ENCODE measurements at places on chromosomes 7 and 10.
A peak's percentile ranks its signal among the peaks of the same experiment; 100 is the strongest.

DNA sequence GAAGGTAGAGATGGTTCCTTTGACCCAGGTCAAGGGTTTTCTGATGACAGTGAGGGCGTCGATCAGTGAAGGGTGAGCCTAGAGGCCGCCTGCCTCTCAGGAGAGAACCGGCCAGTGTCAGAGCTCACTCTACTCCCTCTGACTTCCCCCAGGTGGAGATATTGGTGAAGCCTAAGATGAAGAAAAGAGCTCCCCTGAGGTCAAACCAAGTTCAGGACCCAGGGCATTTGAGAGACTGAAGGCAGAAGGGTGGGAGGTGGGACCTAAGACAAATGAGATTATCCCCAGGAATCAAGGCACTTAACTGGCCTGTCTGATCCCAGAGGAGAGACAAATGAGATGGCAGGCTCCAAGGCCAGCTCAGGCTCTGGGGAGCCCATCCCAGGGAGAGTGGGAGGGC, 104.7 kb downstream of the CDH23 start:
- no peak for DNase-seq

DNA sequence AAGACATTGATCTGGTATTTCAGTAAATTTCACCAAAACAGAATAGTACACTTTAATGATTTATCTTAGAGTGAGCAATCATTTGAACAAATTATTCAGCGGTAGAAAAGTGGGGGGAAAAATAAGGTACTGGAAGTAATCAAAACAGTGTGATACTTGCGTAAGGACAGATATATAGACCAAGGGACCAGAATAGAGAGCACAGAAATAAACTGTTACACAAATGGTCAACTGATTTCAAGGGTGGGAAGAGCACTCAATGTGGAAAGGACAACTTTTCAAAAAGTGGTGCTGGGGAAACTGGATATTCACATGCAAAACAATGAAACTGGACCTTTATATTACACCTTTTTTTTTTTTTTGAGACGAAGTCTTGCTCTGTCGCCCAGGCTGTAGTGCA, 119.9 kb downstream of the NRBF2 start:
- DNase-seq: no peak

DNA sequence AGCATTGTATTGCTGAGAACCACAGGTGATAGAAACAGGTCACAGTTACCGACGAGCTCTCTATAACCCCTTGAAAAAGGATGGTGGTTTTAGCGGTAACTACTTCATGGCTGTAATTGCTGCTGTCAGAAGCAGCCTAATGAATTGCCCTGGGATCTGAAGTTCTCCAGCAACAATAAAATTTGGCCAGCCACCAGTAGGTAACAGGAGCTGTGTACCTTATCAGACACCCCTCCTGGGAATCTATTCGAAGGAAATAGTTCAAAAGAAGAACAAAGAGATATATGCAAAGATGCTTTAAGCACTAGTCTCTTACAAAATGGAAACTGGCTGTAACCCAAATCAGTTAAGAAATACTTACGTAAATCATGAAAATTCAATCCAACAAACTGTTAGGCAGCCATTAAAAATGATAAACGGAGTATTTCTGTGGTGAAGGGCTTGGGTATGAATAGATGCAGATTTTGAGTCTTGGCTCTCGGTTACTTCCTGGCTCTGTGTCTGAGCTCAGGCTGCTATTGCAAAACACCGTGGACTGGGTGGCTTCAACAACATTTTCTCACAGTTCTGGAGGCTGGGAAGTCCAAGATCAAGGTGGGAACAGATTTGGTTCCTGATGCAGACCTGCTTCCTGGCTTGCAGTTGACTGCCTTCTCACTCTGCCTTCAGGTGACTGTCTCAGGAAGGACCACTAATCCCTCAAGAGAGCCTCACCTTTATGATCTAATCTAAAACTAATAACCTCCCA, 1.6 kb downstream of the MSRB2 start:
- DNase-seq: no peak

GRCh38 chr10:44053391-44053790, 331.5 kb downstream of the CXCL12 start:
- DNase-seq: no peak

DNA sequence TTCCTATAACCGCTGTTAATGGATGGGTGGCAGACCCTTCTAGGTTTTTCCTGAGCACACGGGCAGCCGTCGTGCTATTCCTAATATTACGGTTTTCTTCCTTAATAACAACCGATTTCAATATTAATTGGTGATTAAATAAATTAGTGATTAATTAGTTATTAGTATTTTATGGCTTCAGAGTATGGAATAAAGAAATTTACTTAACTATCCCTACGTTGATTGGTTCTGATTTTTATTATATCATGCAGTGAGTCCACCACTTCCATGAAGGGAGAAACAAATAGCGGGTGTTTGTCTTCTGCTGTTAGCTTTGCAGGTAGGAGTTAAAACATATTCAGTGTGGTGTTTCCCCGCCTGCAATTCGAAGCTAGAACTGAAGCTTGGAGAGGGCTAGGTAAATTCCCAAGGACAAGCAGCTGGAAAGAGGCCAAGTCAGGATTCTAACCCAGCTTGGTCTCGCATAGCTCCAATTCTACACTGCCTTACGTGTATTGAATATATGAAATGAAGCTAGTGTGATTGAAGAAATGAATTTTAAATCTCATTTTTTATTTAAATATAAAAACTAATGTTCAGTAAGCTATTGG, 928 bp upstream of the CSTF2T start:
- no peak for DNase-seq

DNA sequence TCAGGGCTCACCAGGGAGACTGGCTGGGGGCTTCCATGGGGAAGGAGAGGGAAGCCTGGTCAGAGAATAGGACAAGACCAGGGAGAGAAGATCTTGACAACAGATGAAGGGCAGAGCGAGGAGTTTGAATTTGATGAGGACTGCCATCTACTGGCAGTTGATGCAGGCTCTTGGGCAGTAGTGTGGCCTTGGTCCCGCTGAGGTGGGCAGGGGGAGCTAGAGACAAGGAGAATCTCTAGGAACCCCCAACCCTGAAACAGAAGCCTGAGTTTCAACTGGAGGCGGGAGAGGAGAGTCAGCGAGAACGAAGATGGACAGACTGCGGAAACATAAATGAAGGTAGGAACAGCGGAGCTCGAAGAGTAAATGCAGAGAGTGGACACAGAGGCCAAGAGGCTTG, 81.0 kb downstream of the PPP1R3C start:
- peak; percentile 38 for DNase-seq

- no peak for DNase-seq
Measured at GRCh38 chr10:96688789-96689188, 31.5 kb downstream of the PIK3AP1 start.

DNA sequence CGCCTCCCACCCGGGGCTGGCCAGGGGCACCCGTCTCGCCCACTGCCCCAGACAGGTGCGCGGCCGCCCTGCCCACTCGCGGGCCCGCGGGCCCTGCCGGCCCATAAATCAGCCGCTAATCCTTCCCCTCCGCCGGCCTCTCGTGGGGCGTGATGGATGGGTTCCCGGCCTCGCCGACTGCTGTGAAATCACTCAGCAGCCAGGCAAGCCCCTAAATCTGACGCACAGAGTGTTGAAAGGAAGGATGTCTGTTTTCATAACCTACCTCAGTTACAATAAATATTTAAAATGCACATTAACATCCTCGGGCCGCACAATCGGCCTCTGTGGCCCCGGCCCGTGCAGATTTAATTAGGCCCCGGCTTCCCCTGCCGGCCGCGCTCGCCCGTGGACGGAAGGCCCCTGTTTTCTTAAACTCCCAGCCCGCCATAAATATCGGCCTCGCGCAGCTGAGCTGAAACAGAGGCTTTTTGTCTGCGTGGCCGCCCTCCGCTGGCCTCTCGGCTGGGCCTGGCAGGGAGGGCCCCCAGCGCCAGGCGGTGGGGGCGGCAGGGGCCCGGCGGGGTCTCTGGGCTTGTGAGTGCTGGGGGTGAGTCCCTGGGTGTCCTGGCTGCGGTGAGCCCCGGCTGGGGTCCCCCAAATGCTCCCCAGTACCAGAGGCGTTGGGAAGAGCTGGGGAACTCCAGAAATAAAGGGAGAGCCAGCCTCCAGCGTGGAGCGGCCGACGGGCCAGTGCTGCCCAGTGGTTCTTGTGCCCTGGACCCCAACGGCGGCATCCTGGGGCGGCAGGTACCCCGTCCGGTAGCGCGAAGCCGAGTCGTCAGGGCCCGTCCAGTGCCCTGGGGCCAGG, 90.7 kb downstream of the UNCX start:
- no peak for DNase-seq

- no peak for DNase-seq
Measured at GRCh38 chr10:126609566-126609965, 60.9 kb downstream of the C10orf90 start.

DNA sequence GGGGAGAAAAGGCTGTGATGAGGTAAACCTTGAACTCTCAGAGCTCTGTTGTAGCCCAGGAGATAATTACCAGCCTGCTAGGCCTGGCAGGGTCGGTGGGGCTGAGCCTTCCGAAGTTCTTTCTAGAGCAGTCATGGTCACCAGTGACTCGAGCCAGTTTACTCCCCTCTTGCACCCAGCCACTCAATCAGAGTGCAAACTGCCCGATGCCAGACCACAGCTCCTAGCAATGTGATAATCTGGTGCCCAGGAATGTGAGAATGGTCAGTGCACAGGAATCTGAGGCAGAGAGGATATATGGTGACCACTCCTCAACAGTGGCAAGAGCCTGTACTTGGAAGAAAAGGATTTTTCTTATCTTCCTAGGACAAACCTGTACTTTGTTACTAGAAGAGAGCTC, 46.4 kb upstream of the KMT2E start:
- DNase-seq: no peak

DNA sequence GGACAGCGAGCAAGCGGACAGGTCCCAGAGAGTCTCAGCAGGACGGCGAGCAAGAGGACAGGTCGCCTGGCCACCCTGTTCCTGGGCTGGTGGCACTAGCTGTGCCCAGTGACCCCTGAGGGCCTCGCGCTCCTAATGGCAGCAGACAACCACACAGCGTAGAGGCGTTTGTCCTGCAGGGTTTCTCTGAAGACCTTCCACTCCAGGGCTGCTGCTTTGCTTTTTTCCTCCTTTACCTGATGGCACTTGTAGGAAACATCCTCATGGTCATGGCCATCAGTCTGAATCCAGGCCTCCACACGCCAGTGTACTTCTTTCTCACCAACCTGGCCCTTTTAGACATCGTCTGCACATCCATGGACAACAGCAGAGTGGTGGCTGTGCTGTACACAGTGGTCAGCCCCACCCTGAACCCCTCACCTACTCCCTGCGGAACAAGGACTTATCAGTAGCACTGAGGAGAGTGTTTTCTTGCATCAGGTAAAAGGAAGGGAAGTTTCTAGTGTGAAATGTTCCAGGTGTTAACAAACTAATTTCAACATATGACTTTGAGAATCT, 27.4 kb downstream of the SCART1 start:
- DNase-seq: no peak

DNA sequence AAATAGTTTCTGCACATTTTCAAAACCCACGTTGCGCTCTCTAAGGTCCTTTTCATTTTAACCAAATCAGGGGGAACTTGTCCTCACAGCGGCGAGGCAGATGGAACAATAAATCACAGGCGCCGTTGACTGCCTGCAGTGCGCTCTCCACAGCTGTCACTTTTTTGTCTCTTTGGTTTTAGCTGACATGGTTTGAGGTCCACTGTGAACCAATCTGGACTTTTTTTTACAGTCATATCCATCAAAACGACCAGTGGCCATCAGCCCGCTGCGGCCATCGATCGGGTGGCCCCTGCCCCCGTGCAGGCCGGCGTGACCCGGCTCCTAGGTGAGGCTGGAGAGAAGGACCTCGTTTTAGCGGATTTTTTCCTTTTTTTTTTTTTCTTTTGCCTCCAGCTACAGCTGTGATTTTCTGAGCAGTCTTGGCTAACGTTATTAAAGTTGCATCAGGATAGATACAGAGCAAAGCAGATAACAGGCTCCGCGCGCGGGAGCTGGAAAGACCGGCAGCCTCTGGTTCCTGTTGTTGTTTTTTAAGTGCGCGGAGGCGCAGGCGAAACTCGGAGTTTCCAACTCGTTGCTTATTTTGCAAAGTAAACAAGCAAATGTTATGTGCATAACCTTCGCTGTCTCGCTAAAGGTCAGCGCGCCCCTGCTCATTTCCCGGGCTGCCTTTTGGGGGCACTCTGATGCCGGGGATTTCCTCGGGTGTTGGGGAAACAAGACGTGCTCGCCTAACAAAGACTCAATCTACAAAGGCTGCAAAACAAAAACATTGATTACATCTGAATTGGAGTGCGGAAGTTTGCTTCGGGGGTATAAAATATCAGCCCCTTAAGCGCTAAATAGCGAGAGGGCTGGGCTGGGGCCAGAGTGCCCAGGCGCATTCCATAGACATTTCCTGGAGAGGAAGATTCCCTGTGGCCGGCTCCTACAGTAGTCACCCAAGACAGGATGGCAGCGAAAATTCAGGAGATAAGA, 414.8 kb upstream of the MKI67 start:
- no peak for DNase-seq

GRCh38 chr7:94031865-94032264, 27.7 kb upstream of the BET1 start:
- DNase-seq: no peak

GRCh38 chr10:84698989-84699388, 370.6 kb downstream of the CCSER2 start:
- DNase-seq: no peak

DNA sequence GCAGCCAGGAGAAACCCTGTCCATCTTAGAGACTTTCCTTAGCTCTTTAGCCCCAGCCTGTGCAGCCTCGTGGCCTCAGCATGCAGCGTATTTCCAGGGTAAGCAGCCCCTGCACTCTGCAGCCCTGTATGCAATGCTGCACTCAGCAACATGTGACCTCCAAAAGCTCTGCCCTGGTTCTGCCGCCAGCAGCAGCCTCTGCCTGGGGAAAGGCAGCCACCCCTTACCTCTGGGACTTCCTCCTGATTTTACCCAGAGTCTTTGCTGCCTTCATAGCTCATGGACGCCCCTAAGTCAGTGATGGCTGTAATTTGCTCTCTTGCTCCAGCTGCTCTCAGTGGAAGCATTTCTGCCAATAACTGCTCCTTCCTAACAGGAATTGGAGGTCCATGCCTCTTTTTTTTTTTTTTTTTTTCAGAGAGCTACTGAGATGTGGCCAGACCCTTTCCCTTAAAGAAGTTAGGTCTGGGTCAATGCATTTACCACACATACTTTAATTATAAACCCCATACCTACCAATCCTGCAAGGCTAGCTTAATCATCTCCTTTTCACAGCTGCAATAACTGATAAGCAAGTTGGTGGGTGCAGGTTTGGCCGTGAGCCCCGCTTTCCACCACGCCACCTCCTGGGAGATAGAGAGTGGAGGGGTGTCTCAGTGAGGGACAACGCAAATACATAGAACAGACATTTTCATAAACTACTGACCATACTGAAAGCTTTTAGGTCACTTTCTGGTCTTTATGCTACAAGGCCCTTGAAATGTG, 71.7 kb downstream of the RAMP3 start:
- no peak for DNase-seq

DNA sequence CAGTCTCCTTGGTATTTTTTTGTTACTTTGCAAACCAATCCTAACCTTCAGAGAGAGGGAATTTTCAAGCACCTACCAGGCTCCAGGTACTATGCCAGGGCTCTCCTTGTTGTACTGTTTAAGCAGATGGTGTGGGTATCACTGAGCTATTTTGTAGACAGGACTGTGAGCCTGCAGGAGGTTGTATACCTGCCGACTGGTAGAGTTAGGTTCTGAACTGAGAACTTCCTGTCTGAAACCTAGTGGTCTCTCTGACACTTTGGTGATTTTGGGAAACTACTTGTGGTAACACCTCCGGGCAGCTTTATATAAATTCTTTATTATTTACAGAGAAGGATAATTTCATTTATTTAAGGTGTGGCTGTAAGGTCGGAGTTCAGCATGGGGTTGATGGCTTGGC, 4.6 kb downstream of the ZNF853 start:
- DNase-seq: no peak
